ENCODE measurements at places on chromosomes 7 and 10.

DNA sequence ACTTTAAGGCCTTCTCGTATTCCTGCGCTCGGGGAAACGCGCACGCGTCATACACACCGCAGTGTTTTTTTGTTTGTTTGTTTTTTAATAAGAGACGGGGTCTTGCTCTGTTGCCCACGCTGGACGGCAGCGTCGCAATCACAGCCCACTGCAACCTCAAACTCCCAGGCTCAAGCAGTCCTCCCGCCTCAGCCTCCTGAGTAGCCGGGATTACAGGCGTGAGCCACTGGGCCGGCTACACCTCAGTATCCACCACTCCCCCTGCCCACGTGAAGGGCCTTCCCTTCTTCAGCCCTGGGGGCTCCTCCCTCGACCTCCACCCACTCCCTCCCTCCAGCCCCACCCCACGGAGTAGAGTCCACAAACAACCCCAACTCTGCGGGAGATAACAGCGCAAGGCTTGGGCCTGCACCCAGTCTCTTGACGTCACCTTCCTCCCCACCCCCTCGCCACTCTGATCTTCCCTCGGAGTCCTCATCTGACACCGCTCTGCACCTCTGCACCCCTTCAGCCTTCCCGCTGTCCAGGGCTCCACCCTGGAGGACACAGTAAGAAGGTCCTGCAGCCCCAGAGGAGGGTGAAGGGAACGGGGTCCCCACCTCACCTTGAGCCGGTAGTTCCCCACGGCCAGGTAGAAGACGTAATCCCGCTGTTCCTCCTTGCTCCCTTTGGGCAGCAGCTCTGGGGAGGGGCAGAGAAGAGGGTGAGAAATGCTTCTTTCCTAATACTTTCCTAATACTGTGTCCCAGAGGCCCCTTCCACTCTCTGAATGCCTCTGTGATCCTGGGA is 2.8 kb upstream of the CLDN15 start:
- no peak for DNase-seq

DNA sequence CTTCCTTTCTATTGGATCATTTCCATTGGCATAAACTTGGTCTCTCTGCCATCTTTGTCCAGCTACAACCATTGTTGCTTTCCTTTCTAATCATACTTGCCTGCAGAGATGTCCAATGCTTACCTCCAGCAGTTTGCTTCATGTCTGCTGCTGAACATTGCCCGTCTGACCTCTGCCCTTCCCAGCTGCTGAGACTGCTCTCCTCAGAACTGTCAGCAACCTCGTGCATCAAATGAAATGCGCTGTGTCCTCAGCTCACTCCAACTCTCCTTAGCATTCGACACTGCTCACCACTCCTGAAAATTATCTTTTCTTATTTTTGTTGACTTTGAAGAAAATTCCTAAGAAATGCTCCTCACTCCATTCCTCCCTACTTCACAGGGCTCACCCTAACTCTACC is 5.0 kb downstream of the FAM170B start:
- DNase-seq: no peak

DNA sequence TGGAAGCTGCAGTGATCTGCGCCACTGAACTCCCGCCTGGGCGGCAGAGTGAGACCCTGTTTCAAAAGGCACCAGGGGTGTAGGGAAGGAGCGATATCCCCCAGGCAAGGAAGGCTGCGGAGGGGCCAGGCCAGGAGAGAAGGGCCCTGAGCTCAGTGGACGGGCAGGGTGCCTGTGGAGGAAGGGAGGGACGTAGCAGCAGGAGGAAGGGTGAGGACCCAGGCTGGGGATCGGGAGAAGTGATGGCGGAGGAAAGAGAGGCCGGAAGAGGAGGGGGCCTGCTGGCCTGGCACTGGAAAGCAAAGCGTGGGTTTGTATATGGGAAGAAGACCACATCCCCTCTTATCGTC is 45.6 kb downstream of the ALOX5 start:
- no peak for DNase-seq

- DNase-seq: no peak
Measured at GRCh38 chr7:8044761-8045430, 76.3 kb downstream of the GLCCI1 start.

- DNase-seq: no peak
Measured at GRCh38 chr7:130274296-130274695, 7.6 kb downstream of the CPA2 start.

GRCh38 chr7:88317422-88317821 is 10.7 kb upstream of the STEAP4 start:
- DNase-seq: no peak

GRCh38 chr10:44803862-44804261 is 107.3 kb upstream of the TMEM72 start:
- no peak for DNase-seq

DNA sequence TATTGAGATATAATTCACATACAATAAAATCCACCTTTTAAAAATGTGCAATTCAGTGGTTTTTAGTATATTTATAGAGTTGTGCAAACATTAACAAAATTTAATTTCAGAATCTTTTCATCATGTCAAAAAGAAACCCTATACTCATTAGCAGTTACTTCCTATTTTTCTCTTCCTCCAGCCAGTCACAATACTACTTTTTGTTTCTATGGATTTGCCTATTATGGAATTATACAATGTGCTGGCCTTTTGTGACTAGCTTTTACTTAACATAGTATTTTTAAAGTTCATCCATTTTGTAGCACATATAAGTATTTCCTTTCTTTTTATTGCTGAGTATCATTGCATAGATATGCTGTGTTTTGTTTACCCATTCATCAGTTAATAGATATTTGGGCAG is 199.9 kb upstream of the IMMP2L start:
- DNase-seq: no peak

DNA sequence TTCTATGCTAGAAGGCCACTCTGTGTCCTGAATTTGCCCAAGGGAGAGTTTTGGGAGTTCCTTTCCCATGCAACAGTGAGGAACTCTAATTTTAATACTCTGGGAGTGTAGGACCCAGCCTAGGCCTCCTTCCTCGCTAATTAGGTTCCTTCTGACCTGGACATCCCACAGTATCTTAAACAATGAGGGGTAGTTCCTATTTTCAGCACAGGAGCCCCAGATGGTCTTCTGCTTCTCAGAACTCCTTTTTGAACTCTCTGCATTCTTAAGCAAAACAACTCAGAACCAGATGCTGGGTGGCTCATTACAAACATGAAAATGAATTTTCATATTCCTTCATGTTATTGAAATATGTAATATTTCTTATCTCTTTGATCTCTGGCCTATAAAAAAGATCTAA is 116.9 kb downstream of the LRMDA start:
- DNase-seq: no peak

DNA sequence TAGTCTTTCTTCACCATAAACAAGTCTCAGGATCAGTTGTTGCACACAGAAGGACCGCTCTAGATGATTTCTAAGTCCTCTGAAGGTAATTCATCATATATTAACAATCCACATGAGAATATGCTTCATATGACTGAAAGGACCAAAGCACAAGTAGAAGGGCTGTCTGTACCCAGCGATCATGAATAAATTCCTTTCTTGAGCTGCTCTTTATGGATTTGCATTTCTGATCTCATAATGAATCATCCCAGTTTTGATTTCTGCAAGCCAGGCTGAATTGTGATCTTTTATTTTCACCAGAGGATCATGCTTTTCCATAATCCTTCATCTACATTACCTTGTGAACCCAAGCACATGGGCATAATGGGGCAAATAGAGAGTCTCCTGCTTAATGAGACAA is 675.6 kb downstream of the MAGI2 start:
- peak; percentile 59 for DNase-seq

GRCh38 chr7:37971491-37971890 is 51.1 kb downstream of the EPDR1 start:
- DNase-seq: no peak

DNA sequence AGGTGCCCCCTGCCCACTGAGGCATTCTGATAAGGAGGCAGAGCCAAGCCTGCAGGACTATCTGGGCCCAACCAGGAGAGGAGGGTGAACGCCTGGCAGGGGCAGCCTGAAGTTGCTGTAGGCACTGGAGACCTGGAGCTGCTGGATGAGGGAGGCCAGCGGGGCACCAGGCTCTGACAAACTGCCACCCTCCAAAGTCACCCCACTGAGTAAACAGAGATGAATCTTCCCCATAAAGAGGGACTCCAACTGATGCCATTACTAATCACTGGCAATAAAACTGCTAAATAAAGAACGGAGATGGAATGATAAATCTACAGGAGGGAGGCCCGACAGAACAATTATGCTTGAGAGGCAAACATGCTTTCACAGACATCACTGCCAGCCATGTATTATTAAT is 44.2 kb downstream of the DRGX start:
- DNase-seq: no peak

DNA sequence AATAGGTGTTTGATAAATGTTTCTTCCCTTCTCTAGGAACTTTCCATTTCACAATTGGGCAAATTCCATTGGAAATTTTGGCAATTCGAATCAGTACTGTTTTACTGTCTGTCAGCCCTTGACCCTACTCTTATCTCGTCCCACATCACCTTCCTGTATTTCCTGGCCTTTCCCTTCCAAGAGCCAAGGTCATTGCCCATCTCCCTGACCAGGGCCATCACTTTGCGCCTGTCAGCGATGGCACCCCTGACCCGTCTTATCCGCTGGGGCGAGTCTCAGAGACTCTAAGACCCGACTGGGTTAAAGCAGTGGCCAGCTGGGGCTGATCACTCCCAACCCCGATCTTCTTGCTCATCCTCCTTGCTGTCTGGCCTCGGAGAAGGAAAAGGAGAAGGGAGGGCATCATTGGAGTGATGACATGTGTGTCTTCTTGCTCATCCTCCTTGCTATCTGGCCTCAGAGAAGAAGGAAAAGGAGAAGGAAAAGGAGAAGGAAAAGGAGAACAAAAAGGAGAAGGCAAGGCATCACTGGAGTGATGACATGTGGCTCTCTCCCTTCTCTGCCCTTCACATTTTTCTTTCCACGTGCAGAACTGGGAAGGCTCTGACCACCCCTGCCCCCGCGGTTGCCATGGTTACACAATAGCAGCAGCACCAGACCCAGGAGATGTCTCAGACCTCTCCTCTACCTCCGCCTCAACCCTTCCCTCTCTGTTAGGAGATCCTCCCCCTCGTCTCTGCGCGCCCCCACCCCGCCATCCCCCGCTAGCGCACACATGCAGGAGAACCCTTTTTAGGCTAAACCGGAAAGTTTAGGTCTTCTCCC is 2.0 kb downstream of the SEMA3D start:
- DNase-seq: peak; percentile 47

- peak; percentile 91 for DNase-seq
Measured at GRCh38 chr10:17075533-17076359, 53.9 kb downstream of the CUBN start.

DNA sequence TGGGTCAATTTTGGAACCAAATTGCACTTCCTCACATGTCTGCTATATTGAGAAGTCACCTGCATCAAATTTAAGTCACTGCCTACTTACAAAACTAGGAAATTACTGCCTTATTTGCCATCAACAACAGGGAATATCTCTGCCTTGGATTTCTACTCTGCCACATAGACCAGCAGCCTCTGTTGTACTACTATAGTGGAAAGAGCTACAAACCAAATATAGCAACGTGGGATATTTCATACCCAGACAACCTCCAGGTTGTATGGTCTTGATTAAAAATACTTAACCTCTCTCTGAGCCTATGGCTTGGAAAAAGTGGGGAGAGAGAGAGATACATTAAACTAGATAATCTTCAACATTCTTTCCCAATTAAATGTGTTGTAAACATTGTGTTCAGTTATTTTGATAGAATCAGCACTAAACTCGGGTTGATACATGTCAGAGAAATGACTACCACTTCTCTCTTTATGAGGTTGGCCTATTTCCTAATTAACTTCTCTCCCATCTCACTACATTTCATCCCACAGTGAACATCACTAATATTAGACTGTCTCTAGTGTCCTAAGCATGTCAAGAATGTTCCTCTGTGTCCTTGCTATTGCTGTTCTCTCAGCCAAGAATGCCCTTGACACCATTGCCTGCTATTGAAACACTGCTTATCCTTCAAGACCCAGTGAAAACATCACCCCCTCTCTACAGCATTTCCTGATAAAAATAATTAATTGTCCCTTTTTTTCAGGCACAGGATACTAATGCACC is 421.2 kb downstream of the IPMK start:
- no peak for DNase-seq

DNA sequence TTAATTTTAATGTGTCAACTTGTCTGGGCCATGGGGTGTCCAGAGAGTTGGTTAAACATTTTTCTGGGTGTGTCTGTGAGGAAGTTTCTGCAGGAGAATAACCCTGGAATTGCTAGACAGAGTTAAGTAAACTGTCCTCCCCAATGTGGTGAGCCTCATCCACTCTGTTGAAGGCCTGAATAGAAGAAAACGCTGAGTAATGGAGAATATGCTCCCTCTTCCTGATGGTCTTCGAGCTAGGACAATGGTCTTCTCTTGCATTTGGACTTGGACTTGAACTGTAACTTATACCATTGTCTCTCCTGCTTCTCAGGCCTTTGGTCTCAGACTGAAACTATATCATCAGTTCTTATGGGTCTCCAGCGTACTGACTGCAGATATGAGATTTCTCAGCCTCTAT is 296.0 kb upstream of the IMMP2L start:
- DNase-seq: no peak

GRCh38 chr7:133869556-133869955 is 257.6 kb upstream of the LRGUK start:
- no peak for DNase-seq

- DNase-seq: no peak
Measured at GRCh38 chr10:93032809-93033137, 27.8 kb upstream of the CYP26C1 start.

DNA sequence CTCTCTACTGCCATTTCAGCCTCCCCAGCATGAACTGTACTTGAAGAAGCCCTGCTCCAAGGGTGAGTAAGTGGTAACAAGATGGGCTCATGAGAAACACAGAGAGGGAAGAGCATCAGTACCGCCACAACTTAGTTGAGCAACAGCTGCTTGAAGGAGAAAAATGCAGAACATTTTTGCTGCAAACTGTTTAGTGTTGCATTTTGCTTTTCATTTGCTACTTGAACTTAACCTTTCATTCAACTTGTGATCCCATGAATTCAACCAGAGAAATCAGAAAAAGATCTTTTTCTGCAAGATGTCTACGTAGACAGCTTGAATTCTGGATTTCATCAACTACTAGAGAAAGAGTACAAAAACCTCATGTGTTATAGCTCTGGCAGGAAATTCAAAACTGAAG is 40.7 kb downstream of the ANK3 start:
- peak; percentile 46 for DNase-seq

DNA sequence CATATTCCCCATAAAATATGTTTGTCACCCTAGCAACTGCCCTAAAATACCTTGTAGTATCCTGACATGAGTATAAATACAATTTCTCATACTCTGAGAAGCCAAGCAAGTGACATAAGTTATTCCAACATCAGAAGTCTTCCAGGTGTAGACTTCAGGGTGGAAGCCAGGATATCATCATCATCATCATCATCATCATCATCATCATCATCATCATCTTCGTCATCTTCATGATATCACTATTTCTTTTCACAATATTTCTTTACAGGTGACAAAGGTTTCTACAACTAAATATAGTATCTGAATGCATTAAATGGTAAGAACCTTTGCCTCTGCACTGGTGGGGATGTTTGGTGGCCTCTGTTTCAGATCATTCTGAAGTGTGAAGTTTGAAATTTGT is 10.0 kb upstream of the GPR141 start:
- no peak for DNase-seq

GRCh38 chr10:122632576-122632975 is 67.1 kb downstream of the C10orf120 start:
- no peak for DNase-seq

Data from foreskin fibroblast (primary cell).